ENCODE measurements at places on chromosomes 3 and 15.

- no peak for DNase-seq
These were observed 162.5 kb downstream of the AKAP13 start for GRCh38 chr15:85542895-85543331.

DNA sequence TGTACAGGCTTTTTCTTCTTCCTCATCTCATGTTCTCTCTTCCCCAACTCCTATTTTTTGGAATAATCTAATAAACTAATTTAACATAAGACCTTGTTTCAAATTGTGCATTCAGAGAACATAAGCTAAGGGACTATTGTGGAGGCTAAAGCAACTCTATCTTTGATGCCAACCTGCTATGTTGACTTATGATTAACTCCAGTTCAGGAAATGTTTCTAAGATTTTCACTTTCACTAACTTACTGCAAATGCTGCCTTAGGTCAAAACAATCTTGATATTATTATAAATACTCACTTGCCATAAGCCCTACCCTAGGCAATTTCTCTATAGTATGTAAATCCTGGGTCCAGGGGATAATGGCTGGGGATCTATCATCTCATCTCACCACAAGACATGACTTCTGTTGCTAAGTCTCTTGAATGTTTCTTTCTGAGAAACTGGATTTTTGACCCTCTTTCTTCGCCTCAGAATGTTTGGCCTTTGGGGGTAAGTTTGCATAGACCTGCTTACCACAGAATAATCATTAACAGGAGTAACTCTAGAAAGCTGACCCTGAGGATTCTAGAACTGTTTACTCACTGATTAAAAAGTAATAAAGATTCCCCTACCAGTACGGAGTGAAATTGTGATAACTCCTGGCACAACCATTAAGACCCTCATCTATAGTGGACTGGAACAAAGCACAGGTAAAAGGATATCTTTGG, 768.1 kb downstream of the GBE1 start:
- DNase-seq: no peak

- no peak for DNase-seq
These were observed 62.7 kb upstream of the SLCO3A1 start for GRCh38 chr15:91790836-91791235.

- no peak for DNase-seq
These were observed 39.0 kb downstream of the CYP11A1 start for GRCh38 chr15:74328331-74329056.

DNA sequence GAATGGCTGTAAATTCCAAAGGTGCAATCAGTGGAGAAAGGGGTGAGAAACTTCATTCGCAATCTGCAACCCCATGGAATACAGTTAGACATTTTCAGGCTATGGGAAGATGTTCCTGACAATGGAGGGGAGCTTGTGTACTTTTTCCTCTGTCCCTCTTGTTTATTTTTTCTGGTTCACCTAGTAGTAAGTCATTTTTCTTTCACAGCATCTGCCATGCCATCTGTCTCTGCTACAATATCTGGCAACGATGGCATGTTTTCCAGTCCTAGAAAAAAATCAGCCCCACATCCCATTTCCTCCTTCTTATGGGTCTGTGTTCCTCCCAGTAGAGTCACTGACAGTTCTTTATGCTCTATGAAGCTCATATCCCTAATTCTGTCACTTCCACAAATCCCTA, 76.0 kb downstream of the SSR3 start:
- no peak for DNase-seq

DNA sequence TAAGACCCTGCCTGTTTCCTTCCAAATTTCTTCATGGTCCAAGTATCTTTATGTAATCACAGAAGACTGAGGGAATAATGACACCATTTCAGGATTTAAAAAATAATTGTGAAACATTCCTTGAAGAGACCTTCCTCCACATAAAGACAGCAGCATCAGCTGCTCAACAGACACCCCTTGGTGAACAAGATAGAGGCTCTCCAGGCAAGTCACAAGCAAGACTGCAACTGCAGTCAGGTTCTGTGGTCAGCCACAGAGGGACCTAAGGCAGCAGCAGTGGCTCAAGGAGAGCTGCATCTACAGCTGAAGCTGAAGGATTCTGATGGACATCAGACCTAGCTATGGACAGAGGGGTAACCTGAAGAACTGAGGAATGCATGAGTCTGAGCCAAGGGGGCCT, 97.2 kb upstream of the C3orf80 start:
- DNase-seq: no peak

DNA sequence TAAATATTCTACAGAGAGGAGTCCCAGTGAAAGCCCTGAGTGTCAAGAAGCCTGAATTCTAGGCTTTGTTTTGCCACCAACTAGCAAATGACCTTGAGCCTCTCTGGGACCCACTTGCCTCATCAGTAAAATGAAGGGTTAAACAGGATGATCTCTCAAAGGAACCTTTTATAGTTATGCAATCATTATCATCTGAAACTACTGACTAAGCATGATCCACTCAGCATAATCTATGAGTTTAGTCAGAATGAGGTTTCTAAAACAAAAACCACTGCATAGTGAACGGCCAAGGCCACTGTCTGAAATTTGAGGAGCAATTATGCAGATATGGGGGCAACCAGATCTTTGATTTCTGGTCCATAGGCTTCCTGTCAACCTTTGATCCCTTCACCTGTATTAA, 319.0 kb downstream of the MECOM start:
- no peak for DNase-seq

DNA sequence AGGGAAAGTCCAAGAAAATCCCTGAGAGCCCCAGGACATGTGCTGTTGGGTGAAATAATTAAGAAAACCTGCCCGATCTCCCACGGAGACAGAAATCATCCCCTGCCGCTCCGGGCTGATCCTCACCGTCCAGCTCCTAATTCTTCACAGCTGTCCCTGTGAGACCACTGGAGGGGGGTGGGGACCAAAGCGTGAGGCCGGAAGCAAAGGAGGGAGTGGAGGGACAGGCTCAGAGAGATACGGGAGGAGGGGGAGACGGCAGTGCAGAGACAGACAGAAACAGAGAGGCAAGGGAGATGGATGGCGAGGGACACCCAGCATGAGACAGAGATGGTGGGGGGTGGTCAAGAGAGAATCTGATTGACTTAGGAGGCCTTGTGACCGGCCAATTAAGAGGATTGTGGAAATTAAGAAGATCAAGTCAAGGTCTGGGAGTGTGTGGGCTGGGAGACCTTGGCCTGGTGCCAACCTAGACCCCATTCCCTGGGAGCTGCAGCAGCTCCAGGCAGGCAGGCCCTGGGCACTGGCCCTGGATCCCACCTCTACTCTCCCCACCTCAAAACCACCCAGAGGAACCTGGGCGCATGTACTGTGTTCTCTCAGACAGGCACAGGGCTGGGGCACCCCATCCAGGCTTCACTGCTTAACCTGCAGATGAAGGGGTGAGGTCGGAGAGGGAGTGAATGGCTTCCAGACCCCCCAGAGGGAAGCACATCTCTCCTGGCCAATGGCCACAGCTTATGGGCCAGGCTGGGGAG, 113.2 kb upstream of the ALDH1A3 start:
- peak; percentile 83 for DNase-seq

- no peak for DNase-seq
These were observed 51.2 kb downstream of the SPSB4 start for GRCh38 chr3:141102372-141102771.

DNA sequence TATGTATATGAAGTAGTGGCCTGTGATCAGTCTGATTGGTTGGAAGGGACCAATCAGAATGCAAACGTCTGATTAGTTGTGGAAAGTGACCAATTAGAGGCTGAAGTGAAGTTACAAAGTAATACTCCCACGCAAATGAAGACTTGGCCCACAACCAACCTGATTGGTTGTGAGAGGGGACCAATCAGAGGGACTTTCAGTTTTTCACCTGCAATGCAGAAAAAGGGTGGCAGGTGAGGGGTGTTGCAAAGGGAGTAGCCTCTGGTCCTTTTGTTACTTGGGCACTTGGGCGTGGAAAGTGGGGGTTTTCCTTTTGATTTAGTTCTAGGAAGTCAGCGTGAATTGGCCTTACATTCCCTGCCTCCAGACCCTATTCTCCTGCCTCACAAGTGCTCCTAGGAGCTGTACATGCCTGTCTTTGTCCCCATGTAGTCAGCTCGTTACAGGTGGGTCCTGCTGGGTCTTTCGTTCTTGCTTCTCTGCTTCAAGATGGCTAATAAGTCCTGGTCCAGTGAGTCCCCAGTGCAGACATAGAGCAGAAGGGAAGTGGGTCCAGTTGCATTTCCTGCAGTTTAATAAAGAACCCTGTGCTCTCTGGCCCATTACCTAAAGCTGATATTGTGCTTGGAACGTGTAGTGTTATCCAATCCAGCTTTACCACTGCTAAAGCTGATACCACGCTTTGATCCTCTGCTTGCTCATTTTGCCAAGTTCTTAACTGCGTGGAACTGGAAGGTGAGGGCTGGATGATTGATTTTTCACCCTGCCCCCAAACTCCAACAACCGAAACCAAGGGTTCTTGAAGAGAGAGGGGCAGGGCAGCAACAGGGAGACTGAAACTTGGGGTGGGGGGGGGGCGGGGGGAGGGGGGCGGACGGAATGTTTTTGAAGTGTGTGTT, 46.0 kb upstream of the CD47 start:
- DNase-seq: no peak

- DNase-seq: no peak
These were observed 5.4 kb upstream of the RAB6B start for GRCh38 chr3:133901083-133901482.

DNA sequence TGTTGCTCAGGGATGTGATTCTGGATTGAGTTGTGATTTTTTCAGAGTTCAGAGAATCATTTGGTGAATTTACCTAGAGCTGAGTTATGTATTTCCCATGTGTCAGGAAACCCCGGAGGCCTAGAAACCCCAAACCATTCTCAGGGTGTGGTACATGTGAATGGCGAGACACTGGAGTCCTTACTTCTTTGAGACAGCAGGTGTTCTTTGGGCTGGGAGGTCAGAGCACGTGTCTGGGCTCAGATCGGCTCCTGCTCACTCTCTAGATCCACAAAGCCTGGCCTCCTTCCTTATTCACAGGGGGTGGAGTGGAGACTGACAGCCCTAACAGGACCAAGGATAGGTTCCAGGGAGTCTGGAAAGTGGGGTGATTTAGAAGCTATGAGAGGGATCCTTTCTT, 145.8 kb downstream of the CHDH start:
- no peak for DNase-seq

DNA sequence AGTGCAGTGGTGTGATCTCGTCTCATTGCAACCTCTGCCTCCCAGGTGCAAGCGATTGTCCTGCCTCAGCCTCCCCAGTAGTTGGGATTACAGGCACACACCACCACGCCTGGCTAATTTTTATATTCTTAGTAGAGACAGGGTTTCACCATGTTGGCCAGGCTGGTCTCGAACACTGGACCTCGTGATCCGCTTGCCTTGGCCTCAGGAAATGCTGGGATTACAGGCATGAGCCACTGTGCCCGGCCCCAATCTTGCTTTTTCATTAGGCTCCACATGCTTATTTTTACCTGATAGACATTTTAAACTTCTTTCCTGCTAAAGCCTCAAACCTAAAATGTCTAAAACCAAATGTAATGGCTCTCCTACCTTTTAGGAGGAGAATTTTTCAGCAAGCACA, 817.0 kb upstream of the NECTIN3 start:
- DNase-seq: no peak

- no peak for DNase-seq
These were observed 453.7 kb downstream of the FOXP1 start for GRCh38 chr3:71129611-71130431.

DNA sequence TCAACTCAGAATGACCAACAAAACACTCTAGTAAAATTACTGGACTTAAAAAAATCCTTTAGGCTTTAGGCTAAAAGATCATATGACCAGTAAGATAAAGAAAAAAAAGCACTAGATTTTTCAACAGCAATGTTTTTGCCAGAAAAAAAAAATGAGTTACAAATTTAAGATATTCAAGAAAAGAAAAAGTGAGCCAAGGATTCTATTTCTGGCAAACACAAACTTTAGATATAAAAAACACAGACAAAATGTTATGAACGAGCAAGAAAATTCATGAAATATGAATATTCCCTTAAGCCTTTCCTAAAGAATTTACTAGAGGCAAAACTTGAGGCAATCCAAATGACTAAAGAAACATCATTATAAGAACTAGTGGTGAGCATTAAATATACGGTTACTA, 8.6 kb downstream of the GOLGB1 start:
- DNase-seq: no peak

DNA sequence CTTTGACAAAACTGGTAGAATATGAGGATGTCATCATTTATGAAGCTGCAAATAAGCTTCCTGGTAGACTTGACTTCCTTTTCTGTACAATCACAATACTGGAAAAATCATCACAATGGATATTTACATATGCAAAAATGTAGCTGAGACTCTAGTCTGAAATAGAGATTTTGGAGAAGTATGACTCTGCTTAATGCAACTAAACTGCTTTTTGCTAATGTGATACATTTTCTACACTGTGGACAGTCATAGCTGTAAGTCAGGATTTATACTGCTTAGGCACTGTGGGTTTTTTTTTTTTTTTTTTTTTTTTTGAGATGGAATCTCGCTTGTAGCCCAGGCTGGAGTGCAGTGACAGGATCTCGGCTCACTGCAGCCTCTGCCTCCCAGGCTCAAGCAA, 34.5 kb upstream of the ST3GAL6 start:
- DNase-seq: no peak

GRCh38 chr15:27714675-27715074, 384.4 kb downstream of the OCA2 start:
- no peak for DNase-seq

DNA sequence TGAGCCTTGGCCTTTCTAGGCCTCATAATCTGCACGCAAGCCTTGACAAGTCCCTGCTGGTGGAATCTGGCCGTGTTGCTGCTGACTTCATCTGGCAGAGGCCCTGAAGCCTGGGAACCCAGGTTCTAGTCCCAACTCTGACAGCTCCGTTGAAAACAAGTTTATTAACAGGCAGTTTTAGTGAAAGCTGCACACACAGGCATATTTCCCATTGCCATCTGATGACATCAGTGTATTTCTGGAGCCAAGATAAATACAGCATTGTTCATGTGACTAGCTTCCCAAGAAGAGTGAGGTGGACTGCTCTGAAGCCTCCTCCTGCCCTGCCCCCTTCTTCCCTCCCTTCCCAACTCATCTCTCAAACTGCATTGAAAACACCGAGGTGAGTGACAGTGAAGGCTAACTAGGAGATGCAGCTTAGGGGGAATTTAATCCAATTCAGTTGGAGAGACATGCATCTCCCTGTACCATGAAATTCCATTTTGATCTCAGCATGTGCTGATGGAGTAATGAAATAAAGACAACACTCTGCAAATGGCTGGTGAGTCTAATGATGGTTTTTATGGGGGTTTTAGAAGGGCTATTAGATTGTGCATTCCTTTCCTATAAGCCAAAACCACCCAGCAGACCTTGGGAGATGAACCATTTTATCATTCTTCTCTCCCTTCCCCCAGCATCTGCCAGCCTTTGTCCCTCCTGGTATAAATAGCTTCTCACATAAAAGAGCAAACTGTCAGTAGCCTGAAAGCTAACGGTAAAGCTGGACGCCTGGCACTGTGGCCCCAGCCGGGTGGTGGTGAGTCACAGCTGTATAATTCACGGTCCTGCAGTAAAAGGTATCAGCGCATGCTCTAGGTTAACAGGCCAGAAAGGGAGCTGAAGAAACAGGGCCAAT, 38.0 kb downstream of the PRICKLE2 start:
- DNase-seq: peak; percentile 96

GRCh38 chr15:43792761-43793476, 799 bp downstream of the SERF2 start:
- no peak for DNase-seq
